ENCODE measurements at places on chromosomes 6 and 20.

DNA sequence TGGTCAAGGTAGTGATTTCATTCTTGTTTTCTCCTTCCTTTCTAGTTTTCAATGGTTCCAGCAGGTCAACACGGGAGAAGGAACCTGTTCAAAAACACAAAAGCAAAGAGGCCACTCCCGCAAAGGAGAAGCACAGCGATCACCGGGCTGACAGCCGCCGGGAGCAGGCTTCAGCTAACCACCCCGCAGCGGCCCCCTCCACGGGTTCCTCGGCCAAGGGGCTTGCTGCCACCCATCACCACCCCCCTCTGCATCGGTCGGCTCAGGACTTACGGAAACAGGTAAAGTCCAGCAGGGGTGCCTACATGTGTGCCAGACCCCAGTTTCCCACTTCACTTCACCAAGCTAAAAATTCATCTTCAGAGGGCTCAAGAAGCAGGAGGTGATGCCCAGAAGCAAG, 175.6 kb downstream of the DTNBP1 start:
- no peak for DNase-seq

DNA sequence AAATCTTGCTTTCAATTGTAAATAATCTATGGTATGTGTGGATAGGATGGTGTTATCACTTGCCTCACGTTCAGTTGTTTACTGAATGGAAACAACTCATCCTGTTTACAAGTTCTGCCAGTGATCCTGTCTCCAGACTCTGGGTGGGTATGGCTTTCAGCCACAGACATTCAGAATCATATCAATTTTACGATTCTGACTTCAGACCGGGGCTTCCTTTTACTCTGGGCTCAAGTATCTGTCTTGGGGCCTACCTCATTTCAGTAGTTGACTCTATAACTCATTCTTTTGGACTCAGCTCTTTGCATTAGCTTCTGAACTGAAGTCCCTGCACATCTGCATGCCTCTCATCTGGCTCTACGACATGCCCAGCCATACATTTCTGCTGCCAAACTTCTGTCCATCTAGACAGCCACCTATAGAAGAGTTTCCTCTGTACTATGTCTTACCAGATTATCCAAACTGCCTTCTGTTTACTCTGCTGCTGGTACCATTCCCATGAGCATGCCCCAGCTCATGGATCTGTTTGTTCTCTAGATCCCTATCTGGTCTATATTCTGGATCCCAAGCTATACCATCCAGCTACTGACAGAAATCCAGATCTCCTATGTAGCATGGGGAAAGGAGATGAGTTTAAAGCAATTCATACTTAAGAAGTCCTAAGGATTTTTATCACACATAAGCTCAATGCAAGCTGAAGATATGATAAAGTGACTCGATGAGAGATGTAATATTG, 34.3 kb downstream of the FYN start:
- DNase-seq = no peak

GRCh38 chr6:107756660-107757355, 67.3 kb downstream of the SCML4 start:
- no peak for DNase-seq

DNA sequence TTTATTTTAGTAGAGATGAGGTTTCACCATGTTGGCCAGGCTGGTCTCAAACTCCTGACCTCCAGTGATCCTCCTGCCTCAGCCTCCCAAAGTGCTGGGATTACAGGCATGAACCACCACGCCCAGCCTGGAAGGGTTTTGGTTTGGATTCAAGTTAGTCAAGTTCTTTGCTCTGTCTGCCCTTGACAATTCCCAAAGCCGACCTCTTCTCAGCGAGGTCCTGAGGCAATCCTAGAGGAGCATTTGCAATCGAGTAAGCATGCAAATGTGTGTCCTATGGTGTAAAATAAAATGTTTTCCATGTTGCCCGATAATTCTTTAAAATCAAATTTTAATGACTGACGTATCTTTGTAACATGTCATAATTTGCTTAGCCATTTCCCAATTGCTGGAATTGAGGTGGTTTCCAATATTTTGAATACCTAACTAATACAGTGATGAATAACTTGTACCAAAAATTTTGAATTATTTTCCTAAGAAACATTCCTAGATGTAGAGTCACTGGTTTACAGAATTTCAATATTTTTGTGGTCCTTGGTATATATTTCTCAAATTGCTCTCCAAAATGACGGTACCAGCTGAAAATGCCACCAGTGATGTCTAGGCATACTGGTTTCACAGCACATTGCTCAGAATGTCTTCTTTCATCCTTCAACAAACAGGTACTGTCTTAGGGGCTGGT, 38.7 kb downstream of the GTF2H5 start:
- DNase-seq = no peak

DNA sequence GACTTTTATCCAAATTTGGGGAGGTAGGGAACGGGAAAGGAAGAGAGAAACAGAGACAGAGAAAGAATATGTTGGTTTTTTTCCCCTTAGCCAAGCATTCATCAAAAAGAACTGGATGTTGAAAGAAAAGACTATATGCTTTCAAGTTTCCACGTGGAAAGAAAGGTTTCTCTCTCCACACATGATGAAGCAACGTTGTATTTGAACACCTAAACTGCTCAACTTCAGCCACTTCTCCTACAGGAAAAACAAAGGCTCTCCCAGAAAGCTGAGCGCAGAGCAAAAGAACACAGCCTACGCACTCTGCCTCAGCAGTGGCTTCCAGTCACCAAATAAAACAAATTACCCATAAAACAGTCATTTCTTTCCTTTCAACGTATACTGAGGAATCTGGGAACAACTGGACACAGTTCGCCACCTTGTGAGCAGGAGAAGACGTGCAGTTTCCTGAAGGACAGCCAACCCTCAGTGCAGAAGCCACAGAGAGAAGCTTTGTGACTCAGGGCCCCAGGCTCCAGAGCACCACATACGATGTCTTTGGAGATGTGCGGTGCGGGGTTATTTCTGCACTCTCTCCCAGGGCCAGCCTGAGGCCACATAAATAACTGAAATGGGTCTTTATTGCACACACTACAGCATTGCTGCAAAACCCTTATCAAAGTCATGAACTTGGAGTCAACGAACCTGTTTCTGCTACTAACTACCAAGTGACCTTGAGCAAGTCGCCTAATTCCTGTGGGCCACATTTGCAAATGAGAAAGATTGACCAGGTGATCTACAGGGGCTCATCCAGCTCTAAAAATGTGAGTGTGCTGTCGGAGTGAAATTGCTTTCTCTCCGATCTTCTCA, 10.1 kb downstream of the IL17F start:
- peak; percentile 24 for DNase-seq

DNA sequence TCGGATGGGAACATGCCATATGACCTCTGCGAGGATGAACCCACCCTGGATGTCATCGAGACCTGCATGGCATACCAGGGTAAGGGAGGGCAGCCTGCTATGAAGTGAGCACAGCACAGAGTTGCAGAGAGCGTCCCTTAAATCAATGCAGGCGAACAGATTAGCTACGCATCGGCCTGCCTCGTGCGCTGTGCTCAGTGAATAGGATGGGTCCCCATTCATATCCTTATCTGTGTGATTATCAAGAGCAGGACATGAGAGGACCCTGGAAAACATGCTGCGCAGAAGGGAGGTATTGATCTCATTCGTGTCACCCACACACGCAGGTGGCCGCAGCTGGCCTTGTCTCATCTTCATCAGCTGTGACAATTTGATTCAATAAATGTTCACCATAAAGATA, 25.6 kb upstream of the FAM83D start:
- DNase-seq = no peak

DNA sequence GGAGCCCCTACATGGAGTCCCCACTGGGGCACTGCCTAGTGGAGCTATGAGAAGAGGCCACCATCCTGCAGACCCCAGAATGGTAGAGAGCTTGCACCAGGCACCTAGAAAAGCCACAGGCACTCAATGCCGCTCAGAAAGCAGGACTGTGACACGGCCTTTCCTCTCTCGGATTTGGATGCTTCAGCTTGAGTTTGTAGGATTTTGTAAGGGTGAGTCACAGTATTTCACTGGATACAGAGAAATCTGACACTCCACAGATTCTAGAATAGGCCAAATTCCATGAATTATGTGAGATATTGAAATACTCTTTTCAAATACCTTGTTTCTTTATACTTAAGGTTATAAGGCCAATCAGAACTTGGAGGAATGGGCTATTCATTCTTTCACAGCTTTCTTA, 424.5 kb downstream of the HTR1B start:
- DNase-seq = no peak

DNA sequence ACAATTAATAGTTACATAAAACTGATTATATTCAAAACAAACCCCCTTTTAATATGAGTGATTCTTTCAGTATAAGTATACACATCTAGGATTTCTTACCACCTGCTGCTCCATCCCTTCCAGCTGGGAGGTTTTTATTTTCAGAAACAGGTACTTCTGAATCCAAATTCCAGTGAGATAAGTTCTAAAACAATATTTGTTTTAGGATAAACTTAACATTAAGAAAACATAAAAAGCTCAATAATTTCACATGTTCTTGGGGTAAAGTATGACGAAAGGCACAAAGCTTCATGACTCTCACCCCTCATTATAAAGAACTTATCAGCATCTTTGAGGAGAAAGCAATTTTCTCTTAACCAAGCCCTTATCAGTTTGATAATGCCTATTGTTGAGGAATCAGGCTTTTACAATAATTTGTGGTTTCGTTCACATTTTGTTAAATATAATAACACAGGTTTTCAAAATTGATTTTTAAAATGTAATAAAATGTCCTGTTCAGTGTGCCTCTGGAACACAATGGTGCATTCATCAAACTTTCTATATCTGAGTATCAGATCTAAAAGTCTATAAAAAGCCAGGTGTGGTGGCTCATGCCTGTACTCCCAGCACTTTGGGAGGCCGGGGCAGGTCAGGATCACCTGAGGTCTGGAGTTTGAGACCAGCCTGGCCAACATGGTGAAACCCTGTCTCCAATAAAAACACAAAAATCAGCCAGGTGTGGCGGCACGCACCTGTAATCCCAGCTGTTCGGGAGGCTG, 4.3 kb downstream of the FAM217A start:
- no peak for DNase-seq

DNA sequence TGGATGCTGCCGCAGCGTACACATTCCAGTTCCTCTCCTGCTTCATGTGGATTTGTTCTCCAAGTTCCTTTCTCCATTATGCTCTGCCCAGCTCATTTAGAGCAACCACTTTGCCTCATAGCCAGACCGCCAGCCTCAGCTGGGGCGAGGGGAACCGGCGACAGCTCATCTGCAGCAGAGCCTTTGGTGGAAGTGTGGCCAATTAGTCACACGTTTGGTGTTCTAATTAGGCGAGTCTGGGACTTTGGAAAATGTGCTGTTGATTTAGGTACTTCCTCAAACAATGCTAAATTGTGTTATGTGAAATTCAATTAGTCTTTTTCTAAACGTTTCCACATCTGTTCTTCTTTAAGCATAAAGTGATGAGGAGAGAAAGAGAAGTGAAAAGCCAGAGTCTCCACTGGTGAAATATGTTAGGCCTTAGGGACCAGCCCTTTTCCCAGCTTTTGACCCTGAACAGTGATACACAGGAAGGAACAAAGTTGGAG, 217.9 kb downstream of the TBX18 start:
- DNase-seq = no peak

- DNase-seq = peak; percentile 1
Measured at GRCh38 chr6:84428300-84428907, 201.0 kb upstream of the CEP162 start.

- DNase-seq = no peak
Measured at GRCh38 chr20:48069596-48069995, 284.3 kb upstream of the SULF2 start.
